ENCODE measurements at places on chromosomes 13 and 19.

DNA sequence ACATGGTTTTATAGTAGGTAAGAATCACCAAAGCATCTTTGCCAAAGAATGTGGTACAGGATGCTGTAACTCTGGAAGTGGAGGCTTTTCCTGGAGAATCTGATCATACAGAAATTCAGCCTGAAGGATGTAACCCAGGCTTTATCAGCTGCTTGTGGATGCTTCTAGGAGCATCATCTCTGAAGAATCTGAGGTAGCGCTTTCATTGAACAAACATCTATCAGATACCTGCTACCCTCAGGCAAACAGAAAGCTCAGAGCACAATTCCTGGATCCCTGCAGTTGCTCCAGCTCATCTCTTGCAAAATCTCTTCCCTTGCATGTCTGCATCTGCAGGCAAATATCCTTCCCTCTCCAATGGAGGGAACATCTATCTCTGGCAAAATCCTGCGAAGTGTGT lies 9.3 kb downstream of the FAM124A start:
- no peak for DNase-seq

DNA sequence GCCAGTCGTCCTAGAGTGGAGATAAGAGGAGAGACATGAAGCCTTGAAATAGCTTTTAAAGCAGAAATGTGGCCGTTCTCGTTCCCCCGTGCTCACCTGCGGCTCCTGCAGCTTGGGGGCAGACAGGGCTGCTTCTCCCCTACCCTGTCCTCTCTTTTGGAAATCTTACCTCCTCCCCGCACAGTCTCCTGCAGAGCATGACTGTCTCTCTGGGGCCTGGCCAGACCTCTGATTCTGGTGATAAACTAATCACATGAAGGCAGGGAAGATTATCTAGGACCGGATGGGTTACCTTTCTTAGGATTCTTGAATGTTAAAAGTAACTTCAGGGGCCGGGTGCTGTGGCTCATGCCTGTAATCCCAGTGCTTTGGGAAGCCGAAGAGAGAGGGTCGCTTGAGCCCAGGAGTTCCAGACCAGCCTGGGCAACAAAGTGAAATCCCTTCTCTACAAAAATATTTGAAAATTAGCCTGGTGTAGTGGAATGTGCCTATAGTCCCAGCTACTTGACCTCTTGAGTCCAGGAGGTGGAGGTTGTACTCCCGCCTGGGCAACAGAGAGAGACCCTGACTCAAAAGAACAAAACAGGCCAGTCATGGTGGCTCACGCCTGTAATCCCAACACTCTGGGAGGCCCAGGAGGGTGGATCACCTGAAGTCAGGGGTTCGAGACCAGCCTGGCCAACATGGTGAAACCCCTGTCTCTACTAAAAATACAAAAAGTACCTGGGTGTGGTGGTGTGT lies 8.1 kb downstream of the CEBPA start:
- DNase-seq = no peak

DNA sequence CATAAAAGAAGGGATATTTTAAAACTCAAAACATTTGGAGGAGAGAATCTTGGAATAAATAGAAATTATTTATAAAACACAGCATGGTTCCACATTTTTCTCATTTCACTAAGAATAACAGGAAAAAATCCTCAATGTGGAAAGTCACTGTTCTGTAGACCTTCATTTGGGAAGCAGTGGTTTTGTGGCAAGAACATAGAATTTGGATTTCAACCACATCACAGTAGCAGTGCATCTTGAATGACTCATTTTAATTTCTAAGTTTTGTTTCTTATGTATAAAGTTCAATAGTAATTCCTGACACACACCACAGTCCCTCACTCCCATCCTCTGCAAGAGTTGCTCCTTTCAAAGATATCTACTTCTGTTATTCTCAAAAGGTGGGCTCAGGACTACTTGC lies 264.0 kb downstream of the ENOX1 start:
- no peak for DNase-seq

GRCh38 chr13:33182729-33183128 lies 102.8 kb downstream of the STARD13 start:
- no peak for DNase-seq

GRCh38 chr13:71477735-71478134 lies 389.3 kb downstream of the DACH1 start:
- no peak for DNase-seq

DNA sequence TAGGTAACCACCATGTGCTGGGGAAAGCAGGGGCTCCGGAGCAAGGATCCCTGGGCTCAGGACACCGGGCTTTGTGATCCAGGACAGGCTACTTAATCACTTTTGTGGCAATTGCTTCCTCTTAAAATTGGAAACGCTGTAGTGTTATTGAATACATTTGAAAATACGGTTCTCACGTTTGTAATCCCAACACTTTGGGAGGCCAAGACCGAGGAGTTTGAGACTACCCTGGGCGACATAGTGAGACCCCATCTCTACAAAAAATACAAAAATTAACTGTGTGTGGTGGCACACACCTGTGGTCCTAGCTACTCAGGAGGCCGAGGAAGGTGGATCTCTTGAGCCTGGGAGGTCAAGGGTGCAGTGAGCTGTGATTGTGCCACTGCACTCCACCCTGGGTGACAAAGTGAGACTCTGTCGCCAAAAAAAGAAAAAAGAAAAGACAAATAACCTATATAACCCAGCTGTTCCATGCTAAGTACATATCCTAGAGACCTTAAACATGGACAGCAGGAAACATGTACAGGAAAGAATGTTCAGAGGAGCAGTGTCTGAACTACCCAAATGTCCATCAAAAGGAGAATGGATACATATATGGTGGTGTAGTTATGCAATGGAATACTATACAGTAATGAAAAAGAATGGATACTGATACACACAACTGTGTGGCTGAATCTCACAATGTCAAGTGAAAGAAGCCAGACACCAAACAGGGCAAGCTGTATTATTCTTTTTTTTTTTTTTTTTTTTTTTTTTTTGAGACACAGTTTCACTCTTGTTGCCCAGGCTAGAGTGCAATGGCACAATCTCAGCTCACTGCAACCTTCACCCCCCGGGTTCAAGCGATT lies 622 bp upstream of the PRODH2 start:
- DNase-seq = no peak

DNA sequence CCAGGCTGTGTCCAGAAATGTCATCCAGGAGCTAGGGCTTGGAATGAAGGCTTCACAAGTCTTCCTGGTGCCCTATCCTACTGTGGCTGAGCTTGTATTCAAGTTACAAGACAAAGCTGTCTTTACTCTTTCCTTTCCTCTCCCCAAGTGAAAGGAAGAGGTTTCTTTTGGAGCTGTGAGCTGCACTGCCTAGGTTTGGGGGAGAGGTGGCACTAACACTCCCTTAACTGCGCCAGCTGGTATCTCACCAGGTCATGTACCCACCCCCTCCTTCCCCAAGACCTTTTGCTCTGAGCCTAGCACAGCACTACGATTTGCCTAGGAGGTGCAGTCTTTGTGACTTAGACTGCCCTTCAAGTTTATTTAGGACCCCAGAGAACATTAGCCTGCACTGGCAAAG lies 2053.6 kb upstream of the PRR20A start:
- DNase-seq = no peak

DNA sequence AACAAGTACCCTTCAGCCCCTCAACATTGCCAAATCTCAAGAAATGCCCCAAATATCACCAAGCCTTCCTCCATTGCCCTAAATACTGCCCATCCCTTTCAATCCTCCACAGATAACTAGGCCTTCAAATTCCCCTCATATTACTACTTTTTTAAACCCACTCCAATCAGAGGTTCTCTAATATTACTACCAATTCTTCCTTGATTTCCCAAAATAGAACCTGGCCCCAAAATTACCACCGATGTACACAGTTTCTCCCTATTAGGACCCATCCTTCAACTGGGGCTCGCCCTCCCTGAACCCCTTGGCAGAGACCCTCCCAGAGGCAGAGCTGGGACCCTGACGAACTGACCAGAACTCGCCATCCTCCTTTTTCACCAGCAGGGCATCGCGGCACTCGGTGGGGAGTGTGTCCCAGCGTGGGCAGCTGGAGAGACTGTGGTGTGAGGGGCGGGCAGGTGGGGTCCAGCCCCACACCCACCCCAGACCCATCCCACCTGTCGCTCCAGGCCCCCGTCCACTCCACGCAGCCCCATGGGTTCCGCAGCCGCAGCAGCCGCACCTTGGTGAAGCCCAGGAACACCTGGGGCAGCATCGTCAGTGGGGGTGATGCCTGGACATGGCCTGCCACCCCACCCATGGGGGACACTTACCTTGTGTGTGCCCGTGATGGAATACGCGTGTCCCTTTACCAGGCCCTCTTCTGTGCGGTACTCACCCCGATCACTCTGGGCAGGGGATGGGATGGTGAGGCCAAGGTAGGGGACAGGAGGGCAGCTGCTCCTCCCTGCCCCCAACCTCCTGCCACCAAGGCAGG lies 6.1 kb downstream of the CAPN12 start:
- DNase-seq = no peak

DNA sequence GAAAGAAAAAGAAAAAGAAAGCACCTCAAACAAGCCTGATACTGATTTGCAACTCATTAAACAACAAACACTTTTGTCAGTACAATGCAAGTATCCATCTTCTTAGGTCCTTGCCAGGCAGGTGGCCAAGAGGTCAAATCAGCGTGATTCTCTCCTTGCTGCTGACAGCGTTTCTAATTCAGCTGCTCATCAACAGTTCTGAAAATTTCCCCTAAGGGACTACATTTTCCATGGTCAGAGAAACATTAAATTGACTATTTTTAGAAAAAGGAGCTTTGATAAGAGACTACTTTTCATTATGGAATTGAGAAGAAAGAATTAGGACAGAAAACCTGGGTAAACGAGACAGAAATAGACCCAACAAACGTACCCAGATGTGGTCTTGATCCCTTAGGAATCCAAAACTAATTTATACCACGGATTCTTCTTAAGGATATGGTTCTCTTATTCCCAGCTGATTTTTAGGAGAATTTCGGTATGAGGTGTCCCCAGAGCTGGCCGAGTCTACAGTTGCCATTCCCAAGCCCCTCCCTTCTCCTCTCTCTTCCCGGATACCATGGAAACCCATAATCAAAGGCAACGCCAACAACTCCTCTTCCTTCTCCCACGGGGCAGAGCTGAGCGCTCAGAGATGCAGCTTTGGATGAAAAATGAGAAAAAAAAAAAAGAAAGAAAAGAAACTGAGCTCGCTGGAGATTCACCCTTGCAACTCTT lies 29.5 kb upstream of the CEBPG start:
- peak; percentile 43 for DNase-seq

GRCh38 chr19:48842789-48843162 lies 6.5 kb upstream of the HSD17B14 start:
- DNase-seq = no peak
